ENCODE measurements at places on chromosomes 5 and 9. TPM values are rescaled to one million over a fixed set of nuclear protein-coding genes. Genes with fewer than 3 reads are reported as not detected.

The SLC4A9 gene
- polyA plus RNA-seq = not detected

The SLC44A1 gene
- polyA plus RNA-seq = 6.9 TPM

The TAF11L14 gene
- not detected for polyA plus RNA-seq

The IFNA17 gene
- not detected for polyA plus RNA-seq

The OR1Q1 gene
- polyA plus RNA-seq = not detected

The FBXL7 gene
- polyA plus RNA-seq = not detected

The ADRB2 gene
- 6.8 TPM for polyA plus RNA-seq

The CDK9 gene
- 26.4 TPM for polyA plus RNA-seq

The ENG gene
- 17.9 TPM for polyA plus RNA-seq

The CCL27 gene
- not detected for polyA plus RNA-seq

GRCh38 chr5:169785771-169786618, 148.9 kb downstream of the DOCK2 start:
- no peak for DNase-seq

DNA sequence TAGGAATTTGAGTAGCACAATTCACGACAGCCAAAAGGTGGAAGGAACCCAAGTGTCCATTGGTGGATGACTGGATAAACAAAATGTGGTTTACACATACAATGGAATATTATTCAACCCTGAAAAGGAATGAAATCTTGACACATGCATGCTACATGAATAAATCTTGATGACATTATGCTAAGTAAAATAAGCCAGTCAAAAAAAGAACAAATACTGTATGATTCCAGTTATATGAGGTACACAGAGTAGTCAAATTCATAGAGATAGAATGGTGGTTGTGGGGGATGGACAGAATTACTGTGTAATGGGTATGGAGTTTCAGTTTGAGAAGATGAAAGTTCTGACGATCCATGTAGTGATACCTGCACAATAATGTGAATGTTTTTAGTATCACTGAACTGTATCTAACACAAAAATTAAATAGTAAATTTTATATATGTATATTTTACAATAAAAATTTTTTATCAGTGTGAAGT, 117.7 kb upstream of the GNA14 start:
- no peak for DNase-seq

DNA sequence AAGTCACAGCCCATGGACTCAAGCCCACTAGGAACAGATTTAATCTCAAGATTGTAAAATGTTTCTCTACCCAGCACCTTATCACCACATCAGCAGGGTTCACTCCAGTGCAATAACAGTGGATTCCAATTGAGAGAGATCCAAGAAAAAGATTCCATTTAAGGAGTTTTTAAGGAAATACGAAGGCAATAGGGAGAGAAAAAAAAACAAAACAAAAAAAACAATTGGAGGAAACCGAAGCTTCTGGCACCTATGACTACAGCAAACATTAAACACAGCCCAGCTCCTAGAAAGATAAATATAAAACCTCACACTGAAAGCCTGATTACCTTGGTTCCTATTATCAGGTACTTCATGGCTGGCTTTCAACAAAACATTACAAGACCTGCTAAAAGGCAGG, 192.7 kb downstream of the DAB2IP start:
- no peak for DNase-seq

DNA sequence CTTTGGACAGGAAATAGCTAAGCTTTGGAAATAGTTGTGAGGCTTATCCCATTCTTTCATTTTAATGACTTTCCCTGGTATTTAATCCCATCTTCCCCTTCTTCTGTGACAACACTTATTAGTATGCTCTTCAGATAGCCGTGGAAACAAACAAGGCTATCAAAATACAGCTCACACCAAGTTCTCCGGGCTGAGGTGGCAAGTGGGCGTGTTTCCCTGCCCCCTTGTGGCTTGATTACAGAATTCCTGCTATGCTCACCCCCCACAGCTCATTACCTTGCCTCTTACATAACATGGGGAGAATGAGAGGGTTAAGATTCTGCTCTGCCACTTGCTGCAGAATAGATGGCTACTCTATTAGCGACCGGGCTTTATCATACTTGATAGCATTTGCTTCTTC, 437.1 kb upstream of the TLE4 start:
- no peak for DNase-seq

- DNase-seq = no peak
These were observed 50.5 kb upstream of the FCN2 start for GRCh38 chr9:134830126-134830525.

- no peak for DNase-seq
These were observed 33.6 kb downstream of the IRF1 start for GRCh38 chr5:132456987-132457361.

DNA sequence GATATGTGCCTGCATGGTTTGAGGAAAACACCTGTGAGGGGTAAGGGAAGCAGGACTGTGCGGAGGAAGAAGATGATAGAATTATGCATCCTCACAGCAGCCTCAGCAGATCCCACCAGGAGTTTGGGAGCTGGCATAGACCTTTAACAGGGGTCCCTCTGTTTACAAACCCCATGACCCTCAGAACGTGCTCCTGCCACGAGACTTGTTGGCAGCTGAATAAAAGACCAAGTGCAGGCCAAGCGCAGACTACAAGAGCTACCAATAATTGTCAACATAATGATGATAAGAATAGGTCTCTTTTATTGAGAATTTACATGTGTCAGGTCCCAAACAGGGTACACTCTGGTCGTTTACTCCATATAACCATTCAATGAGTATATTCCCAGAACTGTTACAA, 236.0 kb downstream of the MED10 start:
- DNase-seq = no peak

- no peak for DNase-seq
These were observed 178.5 kb upstream of the SLC24A2 start for GRCh38 chr9:19967216-19967887.

GRCh38 chr5:178526773-178527457, 63.3 kb downstream of the COL23A1 start:
- DNase-seq = no peak

DNA sequence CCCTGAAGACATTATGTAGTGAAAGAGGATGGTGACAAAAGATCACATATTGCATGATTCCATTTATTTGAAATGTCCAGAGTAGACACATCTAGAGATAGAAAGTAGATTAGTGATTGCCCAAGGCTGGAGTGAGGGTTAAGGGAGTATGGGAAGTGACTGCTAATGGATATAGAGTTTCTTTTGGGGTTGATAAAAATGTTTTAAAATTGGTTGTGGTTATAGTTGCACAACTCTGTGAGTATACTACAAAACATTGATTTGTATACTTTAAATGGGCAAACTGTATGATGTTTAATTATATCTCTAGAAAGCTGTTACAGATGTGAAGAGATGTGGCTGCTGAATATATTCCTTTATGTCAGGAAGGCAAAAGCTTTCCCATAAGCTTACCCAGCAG, 202.8 kb downstream of the CCDC171 start:
- DNase-seq = no peak

DNA sequence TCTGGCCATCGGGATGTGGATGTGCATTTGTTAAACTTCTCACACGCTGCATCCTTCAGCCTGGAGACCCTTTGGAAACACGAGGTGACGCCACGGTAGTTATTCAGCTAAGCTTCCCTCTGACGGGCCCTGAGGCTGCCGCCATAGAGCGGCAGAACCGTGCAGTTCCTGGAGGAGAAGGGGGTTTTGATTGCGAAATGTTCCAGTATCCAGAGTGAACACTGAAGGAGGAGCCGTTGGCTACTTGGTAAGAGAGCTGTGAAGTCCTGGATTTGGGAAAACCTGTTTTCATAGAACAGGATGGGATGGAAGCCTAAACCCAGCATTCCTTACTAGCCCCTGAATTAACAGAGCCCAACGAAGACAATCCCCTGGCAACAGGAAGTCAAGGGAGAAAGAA, 23.0 kb upstream of the EXOC3 start:
- no peak for DNase-seq

GRCh38 chr9:16794871-16795639, 75.4 kb downstream of the BNC2 start:
- no peak for DNase-seq

DNA sequence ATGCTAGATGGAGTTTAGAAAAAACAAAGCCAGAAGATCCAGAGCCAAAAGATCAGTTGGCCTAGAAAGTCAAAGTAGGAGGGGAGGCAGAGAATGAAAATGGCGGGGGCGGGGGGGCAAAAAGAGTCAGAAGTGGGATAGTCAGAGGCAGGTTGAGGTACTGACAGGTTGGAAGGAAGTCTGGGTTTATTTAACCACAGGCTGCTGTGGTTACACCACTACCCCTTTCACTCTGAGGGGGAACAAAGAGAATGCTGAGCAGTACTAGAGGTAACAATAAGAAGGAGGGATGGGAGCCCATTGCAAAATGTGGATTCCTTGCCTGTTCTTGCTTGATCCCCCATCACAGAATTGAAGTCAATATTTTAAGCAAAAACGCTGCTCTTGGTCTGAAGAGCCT, 111.8 kb downstream of the CAVIN4 start:
- no peak for DNase-seq

- no peak for DNase-seq
These were observed 567.7 kb downstream of the MAT2B start for GRCh38 chr5:164073081-164073480.

GRCh38 chr9:78678877-78679276, 382.0 kb downstream of the PSAT1 start:
- no peak for DNase-seq

- no peak for DNase-seq
These were observed 68.4 kb downstream of the ICE1 start for GRCh38 chr5:5490774-5491347.

DNA sequence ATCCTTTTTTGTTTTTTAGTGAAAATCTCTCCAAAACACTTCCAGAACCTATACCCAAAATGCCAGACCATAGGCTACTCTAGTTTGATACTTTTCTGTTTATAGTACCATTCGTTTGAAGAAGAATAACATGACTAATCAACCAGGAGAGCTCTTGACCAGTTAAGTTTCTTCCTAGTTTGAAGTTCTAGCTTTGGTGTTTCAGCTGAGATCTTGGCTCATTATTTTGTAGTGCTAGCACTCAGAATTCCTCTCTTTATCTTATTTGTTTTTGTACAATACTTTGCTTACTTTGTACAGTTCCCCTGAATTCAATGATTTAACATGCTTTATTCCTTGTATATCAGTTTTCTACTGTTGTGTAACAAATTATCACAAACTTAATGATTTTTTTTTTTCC, 911.6 kb downstream of the EFNA5 start:
- no peak for DNase-seq

DNA sequence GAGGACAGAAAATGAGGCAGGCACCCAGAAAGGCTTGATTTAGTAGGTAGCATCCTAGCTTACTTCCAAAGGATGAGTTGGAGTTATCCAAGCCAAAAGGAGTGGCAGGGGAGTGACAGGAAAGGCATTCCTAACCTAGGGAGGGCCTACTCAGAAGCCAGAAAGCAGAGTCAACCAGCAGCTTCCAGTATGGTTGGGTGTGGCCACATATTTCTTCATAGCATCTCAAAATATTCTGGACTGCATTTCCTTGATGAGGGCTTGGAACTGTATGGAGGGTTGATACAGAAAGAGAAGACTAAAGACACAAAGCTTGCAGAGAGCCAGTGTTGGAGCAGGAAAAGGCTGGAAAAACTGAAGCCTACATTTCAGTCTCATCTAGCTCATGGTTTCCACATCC, 656.8 kb upstream of the DMAC1 start:
- no peak for DNase-seq

DNA sequence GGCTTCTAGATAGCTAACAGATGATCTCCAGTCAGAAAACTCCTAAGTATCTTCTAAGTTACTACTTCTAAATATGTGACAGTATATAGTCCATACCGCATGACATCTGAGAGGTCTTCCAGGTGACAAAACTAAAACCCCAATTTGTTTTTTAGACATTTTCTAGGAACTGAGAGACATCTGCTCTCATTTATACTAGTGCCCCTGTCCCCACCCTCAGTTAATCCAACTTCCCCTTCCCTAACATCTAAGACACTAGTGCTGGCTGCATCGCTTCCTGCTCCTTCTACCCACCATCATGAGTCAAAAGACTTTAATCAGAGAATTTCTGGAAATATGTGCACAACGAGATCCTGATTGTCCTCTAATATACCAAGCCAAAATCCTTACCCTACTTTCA, 37.9 kb downstream of the FBXW11 start:
- DNase-seq = no peak

DNA sequence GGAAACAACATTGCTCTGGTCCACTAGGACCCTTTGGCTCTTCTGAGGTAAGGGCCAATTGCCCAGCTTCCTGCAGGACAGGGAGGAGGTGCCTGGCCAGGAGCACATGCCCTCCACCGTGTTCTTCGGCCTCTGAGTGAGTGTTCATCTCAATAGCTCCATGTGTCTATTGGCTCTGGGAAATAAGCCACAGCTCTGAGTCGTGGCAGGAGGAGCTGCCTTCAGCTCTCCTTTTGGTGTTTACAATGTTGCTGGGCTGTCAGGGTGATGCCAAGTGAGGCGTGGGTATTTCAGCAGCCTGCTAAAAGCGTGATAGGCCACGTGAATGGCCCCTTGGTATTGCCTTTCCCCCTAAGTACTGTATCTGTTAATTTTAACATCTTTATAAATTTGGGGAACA, 26.6 kb downstream of the GADD45G start:
- no peak for DNase-seq

- DNase-seq = no peak
These were observed 46.5 kb upstream of the IRX2 start for GRCh38 chr5:2797981-2798380.

DNA sequence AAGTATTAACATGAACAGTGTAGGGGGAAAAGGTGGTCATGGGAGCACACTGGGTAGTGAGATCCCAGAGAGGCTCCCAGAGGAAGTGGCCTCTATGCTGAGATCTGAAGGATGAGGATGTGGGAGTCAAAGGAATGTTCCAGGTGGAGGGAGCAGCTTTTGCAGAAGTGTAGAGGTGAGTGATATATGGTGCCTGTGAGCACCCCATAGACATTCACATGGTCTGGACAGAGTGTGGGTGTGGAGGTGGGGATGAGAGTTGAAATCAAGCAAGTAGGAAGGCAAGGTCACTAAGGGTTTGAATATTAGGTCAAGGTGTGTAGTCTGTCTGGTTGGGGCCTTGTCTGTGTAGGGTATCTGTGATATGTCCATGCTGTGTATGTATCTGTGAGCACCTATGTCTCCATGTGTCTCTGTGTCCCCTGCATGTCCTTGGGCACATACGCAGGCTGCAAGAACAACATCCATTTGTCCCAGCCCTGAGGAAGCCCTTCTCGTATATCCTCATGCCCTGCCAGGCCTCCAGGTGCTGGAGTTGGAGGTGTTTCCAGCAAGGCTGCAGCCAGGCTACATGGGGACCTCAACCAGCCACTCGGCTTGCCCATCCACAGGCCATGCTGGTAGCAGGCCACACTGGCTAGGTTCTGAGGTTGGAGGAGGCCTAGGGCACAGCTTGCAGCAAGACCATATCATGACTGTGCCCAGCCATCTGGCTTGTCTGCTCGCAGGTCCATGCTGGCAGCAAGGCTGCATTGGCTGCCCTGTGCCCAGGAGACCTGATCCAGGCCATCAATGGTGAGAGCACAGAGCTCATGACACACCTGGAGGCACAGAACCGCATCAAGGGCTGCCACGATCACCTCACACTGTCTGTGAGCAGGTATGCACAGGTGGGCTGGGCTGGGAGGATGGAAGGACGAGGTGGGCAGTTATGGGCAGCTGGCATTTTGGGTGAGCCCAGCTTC, 4.7 kb downstream of the PDLIM4 start:
- no peak for DNase-seq

GRCh38 chr5:2757563-2758351, 6.3 kb upstream of the IRX2 start:
- DNase-seq = no peak

Data from CD14-positive monocyte (primary cell).